ENCODE measurements at places on chromosomes 4 and X. TPM values are rescaled to one million over a fixed set of nuclear protein-coding genes. Genes with fewer than 3 reads are reported as not detected.

DNA sequence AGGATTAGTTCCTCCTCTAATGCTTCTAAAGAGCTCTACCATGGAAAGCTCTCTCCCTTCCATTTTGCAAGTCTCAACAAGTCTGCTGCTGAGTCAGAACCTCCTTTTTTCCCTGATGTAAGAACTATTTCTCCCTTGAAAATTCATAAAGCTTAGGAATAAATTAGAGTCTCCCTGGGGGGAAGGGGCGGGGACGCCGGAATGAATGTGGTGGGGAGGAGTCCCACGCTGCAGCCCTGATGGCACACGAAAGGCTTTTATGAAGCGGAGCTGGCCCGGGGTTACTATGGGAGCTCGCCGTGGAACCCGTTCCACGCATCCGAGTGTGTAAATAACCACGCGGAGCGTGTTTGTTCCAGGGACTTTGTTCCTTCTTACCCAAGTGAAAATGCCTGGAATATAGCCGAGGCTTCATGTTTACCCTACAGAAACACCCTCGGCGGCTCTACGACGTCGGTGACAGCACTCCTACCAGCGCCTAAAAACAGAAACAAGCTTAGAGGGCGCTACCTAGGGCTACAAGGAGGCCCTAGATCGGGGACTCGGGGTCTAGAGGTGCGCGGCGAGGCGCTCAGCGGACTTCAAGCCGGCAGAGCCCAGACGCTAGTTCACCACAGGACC is 923 bp upstream of the CPEB2 start:
- peak; percentile 35 for DNase-seq

GRCh38 chrX:132612821-132613564 is 124.2 kb upstream of the MBNL3 start:
- peak; percentile 5 for DNase-seq

DNA sequence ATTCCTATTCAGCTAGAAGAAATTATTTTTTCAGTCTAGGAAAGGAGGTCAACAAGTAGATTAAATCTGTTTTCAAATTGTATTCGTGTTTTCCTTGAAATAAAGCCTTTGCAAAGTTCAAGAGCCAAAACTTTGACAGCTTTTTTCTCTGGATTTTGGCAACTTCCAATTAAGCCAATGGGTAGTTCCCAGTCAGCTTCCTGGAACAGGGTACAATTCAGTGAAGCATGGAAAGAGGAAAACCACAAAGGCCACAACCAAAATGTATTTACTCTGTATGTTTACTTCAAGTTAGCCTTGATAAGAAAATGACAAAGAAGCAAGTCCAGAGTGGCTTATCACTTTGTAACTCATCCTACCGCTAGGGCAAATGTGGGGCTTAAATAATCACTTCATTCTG is 188.6 kb downstream of the COMMD8 start:
- DNase-seq: no peak

GRCh38 chr4:4730249-4730648 is 129.2 kb upstream of the MSX1 start:
- no peak for DNase-seq

DNA sequence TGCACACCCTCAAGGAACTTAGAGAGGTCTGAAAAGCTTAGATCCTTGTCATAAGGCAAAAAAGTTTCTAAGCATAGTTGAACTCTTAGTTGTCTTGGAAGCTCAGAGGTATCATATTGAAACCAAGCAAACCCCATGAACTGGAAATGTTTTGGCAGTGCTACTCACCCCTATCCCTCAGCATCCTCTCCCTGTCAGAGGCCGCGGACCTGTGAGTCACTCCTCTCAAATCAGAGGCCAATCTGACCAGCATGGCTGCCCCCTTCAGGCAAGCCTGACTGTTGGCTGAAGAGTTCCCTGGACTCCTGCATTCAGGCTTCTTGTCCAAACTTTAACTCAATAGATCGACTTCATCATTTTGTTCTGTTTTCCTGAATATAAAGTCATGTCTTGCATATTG is 69.4 kb downstream of the KCNIP4 start:
- no peak for DNase-seq

- DNase-seq: no peak
Measured at GRCh38 chr4:108512615-108513505, 107.5 kb upstream of the RPL34 start.

DNA sequence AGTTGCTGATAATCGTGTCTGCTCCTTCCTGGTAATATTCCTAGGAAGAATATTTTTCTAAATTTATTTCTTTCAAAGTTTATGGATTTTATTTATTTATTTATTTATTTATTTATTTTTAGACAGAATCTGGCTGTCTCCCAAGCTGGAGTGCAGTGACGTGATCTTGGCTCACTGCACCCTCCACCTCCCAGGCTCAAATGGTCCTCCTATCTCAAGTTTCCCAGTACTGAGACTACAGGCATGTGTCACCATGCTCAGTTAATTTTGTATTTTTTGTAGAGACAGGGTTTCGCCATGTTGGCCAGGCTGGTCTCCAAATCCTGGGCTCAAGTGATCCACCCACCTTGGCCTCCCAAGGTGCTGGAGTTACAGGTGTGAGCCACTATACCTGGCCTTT is 48.9 kb downstream of the PDLIM5 start:
- no peak for DNase-seq

DNA sequence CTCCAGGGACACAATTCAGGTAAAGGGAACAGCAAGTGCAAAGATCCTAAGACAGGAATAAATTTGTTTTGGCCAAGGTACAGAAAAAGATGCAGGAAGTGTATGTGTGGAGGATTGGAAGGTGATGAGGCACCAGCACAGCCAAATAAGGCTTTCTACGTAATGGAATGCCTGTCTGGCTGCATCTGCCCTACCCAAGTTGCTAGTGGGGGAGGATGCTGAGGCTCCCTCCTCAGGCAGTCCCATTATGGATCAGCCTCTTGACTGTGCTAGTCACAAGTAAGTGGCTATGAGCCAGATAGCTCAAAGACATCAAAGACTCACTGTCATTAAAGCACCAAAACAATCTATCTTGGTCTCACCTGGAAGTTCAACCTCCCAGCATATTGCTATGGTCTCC is 300.9 kb upstream of the FAT4 start:
- DNase-seq: no peak

Gene PGAM4
- not detected for polyA plus RNA-seq

Gene TMEM47
- not detected for polyA plus RNA-seq

Measured in CD8-positive, alpha-beta memory T cell (primary cell).